Activated T-cell treated with anti-CD3 and anti-CD28 coated beads for 24 hours (primary cell): ENCODE measurements at places on chromosomes 3 and 15.

GRCh38 chr15:48616216-48616615 lies 29.3 kb downstream of the FBN1 start:
- DNase-seq: no peak

DNA sequence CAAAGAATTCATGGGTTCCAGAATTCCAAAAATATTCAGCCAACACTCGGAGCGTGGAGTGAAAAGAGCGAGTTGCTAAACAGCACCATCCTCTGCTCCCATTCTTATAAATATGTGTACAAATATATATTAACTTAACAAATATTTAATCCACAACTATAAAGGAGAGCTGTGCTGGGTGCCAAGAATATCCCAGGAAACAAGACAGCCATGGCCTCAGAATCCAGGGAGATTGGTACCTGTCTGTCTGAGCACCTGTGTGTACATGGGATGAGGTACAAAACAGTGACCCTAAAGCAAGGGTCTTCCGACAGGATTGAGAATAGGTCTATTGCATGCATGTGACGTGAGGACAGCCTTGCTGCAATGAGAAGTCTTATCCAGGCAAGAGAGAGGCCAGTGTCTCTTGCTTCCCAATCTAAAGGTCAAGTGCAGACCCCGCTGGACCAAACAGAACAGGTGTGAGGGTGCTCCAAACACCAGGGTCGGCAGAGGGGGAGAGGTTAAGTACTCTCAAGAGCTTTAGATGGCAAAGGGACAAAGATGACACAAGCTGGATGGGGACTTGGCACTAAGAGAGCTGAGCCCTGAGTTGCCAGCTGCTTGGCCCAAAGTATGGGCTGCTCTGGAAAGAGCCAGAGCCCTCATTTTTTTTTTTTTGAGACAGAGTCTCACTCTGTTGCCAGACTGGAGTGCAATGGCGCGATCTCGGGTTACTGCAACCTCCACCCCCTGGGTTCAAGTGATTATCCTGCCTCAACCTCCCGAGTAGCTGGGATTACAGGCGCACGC lies 36.2 kb downstream of the HOMER2 start:
- DNase-seq: no peak

GRCh38 chr3:100041328-100041749 lies 73.0 kb downstream of the FILIP1L start:
- no peak for DNase-seq

- DNase-seq: no peak
Observed at GRCh38 chr3:60160822-60161748, 1090.2 kb downstream of the FHIT start.

DNA sequence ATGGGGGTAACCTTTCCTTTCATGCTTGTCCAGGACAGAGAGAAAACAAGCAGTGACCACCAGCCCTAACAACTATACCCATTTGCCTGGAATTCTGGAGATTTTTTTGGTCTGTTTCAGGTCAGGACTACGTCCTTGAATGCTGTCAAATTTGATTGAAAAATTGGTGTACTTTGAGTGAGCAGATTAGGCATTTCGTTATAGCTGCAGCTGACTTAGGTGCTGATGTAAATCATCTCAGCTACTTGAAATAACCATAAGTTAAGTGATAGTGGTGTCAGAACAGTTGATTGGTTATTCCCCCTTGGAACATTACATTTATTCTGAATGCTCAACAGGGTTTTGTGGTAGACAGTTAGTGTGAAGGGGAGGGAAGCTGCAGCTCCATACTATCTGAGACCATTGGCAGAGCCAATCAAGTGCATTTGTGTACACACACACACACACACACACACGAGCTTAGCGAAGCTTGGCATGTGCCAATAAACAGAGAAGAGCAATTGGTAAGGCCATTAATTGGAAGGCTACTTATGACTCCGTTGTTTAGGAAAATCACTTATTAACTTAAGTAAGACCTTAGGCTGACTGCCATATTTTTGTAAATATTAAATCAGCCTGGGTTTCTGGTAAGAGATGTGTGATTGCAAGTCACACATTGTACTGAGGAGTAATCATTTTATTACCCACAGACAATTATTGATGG lies 447.8 kb downstream of the MFSD1 start:
- no peak for DNase-seq

GRCh38 chr3:63912768-63913588 lies 795 bp upstream of the SCAANT1 start:
- peak; percentile 28 for DNase-seq

GRCh38 chr3:192422997-192423342 lies 304.4 kb downstream of the FGF12 start:
- DNase-seq: no peak
